Adipocyte (in vitro differentiated cells): ENCODE measurements at places on chromosomes 7 and 10.

DNA sequence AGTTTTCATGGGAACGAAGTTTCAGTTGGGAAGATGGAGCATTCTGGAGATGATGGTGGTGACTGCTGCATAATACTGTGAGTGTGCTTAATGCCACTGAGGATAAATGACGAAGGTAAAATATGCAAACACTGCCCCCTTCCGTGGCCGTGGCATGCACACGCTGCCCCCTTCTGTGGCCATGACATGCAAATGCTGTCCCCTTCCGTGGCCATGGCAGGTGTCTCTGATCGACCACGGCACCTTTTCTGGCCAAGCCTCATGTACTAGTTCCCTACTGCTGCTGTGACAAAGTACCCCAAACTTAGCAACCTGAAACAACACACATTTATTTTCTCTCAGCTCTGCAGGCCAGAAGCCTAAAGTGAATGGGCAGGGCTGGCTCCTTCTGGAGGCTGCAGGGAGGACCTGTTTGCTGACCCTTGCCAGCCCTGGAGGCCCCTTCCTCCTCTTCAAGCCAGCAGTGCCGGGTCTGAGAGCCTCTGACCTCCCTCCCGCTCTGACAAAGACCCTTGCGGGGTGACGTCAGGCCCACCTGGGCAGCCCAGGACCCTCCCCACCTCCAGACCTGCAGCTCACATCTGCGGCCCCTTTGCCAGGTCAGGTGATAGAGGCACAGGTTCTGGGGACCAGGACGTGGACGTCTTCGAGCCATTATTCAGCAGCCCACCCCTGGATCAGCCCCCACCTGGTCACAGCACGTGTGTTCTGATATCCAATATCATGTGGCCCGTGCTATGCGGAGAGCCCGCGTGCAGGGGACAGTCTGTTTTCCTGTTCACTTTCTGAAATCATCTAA lies 82.0 kb downstream of the MICALL2 start:
- DNase-seq: no peak

GRCh38 chr7:32762925-32763293 lies 128.7 kb downstream of the KBTBD2 start:
- DNase-seq: no peak

DNA sequence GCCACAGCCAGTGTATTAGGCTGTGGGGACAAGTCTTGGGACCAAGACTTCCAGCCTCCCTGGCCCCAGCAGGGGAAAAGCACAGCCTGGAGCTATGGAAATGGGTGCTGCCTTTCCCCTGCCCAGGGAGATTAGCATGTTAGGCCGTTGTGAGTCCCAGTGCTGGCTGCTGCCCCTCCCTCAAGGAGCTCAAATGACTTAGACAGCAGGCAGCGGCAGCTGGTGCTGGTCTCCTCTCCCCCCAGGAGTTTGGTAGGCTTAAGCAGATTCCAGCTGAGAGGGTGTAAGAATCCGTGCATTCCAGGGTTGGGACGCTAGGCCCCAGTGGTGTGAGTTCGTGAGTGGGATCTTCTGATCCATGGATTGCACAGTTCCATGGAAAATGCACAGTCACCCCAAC lies 301.5 kb upstream of the PHF14 start:
- DNase-seq: no peak

DNA sequence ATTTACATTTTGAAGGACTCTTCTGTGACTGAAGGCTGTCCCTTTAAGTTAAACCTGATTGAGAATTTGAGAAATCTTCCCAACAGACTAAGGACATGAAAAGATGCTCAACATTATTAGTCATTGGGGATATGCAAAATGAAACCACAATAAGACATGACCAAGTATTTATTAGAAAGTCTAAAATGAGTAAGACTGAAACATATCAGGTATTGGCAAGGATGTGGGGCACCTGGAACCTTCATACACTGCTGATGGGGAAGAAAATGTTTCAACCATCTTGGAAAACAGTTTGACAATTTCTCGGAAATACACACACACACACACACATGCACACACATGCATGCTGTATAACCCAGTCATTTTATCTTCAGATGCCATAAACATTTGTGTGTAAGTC lies 132.1 kb upstream of the CDK6 start:
- no peak for DNase-seq

GRCh38 chr10:60430017-60430416 lies 40.3 kb upstream of the ANK3 start:
- peak; percentile 73 for DNase-seq

- no peak for DNase-seq
Observed at GRCh38 chr7:132872034-132872433, 209.9 kb downstream of the CHCHD3 start.

- DNase-seq: no peak
Observed at GRCh38 chr10:132844069-132844809, 58.3 kb upstream of the NKX6-2 start.
